ACHN (cell line): ENCODE measurements at places on chromosomes 7 and 10.

- DNase-seq = peak; percentile 73
These were observed 6.6 kb downstream of the NPC1L1 start for GRCh38 chr7:44534501-44534900.

DNA sequence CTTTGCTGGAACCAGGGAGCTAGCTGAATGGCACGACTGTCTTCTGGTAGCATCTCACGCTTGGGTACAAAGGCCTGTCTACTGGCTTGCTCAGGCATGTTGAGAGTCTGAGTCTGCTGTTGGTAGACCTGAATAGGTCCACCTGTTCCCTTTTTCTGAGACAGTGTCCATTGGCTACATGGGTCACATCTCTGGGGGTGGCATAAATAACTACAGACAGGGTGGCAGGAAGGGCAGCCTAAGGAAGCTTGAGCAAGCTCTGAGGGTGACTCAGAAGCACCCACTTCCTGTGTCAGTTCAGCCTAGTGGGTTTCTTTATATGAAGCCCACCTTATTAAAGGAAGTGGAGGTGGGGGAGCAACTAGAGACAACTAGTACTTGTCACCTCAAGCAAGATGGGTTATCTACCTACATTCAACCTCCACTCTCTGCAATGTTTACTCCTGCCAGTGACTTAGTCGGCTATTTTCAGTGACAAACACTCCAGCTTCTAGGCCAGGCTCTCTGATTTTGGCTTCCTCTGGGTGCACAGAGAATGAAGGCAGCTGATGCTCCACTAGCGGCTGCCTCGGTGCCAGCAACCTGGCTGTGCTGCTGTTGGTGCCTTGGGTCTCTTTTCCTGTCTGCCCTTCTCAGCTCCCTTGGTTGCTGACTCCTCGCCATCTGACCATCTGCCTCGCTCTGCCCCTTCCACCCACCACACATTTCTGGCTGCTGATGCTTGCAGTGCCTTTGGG is 5.7 kb upstream of the ZYX start:
- no peak for DNase-seq

GRCh38 chr10:129937351-129937751 is 26.7 kb downstream of the EBF3 start:
- DNase-seq = no peak

DNA sequence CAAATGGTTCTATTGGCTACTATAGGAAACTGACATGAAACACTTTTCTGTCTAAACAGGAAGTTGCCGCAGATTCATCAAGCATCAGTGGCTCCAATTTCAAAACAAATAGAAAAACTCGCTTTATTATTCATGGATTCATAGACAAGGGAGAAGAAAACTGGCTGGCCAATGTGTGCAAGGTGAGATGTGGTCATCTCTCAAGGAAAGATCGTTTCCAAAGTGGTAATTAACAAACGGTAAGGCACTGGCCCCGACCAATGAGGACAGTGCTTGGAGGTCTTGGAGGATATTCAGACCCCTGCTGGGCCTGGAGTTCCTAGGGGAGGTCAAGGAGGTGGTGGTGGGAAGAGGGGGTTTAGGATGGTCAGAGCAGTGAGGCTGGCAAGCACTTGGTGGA is 2.6 kb downstream of the PNLIP start:
- DNase-seq = no peak

GRCh38 chr10:72164617-72165016 is 51.2 kb upstream of the ANAPC16 start:
- no peak for DNase-seq

- DNase-seq = no peak
These were observed 171.5 kb downstream of the CCSER2 start for GRCh38 chr10:84499846-84500245.

GRCh38 chr10:124646483-124647352 is 97.5 kb downstream of the FAM53B start:
- DNase-seq = peak; percentile 20

GRCh38 chr7:39375047-39375873 is 190.9 kb upstream of the YAE1 start:
- no peak for DNase-seq

- DNase-seq = no peak
These were observed 15.8 kb downstream of the PODXL start for GRCh38 chr7:131540491-131541162.

GRCh38 chr7:117210397-117210796 is 112.5 kb downstream of the WNT2 start:
- DNase-seq = no peak

DNA sequence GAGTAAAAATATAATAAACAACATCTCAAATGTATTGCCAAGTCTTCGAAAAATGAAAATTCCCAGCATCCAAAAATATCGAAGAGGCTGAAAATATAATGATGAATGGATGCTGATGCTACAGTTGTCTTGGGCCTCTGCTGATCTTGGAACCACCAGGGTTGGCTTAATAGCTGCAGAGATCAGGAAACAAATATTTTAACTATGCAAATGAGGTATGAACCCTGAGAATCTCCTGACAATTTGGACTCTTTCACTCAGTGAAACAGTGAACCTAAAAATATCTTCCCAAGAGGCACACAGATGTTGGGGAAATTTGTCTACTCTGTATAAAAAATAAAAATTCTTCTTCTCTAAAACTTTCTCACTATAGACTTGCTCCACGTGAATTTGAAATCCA is 97.7 kb upstream of the EGFR start:
- DNase-seq = no peak
